ENCODE measurements at places on chromosomes 6 and 20.
A peak's percentile ranks its signal among the peaks of the same experiment; 100 is the strongest.

DNA sequence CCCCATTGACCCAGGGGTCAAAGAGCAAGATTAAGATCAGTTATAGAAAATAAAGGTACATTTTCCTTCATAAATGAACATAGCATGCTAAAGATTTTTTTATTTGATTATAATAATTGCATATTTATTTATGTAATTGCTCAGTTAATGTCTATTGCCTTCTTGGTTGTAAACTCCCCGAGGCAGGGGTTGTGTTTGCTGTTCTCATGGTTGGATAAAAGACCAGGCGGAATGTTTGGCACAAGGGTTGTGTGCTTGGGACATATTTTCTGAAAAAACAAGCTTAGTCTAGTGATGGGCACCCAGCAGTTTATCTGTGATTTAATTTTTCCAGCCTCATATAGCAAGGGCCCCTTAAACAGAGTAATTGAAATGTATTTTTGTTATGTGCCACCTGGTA lies 47.5 kb upstream of the ZFP64 start:
- no peak for DNase-seq

DNA sequence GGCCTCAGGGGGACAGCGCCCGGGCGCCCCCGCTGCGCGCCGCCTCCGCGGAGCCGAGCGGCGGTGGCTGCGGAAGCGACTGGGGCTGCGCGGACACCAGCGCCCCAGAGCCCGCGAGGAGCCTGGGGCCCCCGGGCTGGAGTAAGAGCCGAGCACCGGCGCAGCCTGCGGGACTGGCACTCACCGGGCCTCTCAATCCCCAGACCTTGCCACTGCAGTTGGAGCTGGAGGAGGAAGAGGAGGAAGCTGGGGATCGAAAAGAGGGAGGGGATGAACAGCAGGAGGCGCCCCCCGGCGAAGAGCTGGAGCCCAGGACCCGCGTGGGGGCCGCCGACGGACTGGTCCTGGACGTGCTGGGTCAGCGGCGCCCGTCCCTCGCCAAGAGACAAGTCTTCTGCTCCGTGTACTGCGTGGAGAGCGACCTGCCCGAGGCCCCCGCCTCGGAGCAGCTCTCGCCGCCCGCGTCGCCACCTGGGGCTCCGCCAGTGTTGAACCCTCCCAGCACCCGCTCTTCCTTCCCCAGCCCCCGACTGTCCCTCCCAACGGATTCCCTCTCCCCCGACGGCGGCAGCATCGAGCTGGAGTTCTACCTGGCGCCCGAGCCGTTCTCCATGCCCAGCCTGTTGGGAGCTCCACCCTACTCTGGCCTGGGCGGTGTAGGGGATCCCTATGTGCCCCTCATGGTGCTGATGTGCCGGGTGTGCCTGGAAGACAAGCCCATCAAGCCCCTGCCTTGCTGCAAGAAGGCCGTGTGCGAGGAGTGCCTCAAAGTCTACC lies 590 bp downstream of the RNF217 start:
- peak; percentile 39 for DNase-seq

DNA sequence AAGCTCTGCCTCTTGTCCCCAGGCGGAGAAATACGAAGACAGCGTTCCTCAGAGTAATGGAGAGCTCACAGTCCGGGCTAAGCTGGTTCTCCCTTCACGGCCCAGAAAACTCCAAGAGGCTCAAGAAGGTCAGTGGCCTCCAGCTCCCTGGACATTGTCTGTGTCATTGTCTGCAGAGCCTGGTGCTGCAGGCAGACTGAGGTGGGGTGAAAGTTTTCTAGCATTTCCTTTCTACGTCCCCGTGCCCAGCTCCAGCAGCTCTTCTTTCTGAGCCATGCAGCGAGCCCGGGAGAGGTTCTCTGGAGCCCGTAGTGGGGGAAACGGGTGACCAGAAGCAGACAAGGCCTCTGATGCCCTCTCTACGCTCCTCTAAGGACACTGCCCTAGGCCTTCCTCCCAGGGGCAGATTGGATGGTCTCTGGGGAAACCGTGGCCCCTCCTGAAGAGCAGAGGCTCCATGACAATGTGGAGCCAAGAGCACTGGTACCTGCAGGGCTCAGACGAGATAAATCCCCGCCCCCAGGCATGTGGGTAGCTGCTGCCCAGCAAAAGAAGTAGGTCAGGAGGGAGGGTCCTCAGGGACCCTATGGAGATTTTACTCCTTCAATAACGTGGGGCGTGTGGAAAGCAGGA lies 58.4 kb downstream of the EZR start:
- no peak for DNase-seq

- no peak for DNase-seq
Measured at GRCh38 chr20:34246126-34246626, 5.0 kb downstream of the ASIP start.

GRCh38 chr6:50353603-50354002 lies 303.9 kb upstream of the DEFB112 start:
- DNase-seq, result no peak

GRCh38 chr6:33080127-33081089 lies 4.6 kb downstream of the HLA-DPB1 start:
- DNase-seq, result peak; percentile 52

DNA sequence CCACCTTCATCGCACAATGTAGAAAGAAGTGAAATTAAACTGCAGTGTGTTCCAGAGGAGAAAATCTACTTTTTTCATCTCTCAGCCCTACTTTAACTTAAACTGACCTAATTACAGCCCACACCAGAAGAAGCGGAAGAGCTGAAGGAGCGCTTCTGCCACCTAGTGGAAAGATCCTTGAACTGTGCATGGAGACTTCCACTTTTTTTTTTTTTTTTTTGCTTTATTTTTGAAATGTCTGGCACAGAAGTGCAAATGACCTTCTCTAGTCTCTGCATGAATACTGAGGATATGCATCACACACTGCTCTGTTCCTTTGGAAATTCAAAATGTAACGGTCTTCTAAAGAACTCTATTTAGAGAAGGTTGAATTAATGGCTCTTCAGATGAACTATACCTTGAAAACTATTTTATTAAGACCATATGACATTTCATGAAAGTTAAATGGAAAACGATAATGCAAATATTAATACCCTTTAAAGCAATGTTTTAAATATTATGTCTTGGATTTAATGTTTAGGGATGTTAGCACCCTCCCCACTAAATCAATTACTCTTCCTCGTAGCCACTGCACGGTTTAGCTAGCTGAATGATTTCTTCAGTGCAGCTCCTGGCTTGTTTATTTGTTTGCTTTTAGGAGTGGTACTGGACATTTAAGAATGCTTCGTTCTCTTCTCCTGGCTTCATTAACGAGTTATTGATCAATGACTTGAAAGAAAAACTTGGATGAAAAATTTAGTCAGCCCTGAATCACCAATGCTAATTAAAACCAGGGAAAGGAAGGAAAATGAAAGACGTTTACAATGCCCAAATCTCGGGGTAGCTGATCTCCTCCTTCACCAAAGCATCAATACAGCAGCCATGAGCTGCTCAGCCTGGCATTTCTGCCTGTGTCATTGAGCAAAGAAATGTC lies 569.6 kb upstream of the GJE1 start:
- peak; percentile 77 for DNase-seq

DNA sequence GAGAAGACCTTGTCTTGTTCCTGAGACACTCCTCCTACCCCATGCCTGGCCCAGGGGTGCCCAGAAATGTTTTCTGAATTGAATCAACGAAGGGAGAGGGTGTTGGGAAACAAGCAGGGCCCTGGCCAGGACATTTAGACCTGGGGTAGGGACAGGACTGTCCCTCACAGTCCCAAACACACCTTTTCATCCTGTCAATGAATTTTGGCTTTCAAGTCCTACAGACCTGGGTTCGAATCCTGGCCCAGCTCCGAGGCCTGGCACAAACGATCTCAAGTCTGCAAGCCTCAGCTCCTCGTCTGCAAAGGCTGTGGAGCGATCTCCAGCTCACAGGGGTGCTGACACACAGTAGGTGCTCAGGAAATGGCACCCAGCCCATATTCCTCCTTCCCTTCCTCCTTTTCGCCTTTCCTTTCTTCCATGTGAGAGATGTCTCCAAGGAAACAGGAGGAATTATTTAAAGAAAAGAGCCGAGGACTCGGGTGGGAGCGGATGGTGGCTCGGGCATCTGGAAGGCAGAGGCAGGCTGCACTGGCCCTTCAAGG lies 7.3 kb upstream of the DLGAP4 start:
- no peak for DNase-seq

DNA sequence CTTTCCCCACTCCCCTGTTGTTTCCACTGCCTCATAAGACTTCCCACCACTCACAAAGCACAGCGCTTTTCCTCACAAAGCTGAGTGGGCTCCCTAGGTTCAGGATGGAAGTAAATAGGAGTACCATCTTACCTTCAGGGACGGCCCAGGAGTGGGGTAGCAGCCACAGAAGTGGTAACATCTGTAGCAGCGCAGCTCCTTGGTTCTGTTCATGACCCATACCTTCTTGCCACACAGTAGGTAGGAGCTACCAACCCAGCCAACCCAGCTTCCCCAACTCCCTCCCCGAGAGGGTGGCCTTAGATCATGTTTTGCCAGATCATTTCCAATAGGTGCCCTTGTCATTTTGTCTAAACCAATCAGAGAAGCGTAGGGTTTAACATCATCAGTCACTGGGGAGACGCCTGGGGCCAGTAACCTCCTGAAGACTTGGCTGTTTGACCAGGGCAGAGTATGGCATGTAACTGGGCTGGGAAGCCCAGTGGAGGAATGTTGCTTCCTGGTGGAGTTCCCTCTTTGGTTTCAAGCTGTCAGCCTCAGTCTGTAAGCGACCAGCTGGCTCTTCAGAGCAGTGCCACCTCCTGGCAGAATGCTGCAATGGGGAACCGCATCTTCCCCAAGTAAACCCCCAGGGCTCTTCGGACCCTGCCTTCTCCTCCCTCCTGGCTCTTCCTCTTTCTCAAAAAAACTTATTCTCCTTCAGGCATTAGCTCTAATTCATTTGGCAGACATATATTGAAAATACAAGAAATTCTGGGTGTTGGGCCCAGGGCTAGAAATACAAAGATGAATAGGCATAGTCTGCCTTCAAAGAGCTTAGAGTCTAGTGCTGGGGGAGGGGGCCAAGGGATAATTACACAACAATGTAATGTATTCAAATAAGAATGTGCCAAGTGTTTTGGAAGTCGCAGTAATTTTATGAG lies at the start of gene HLA-DMA:
TSS of gene HLA-DMA (minus strand) at position 281 of the 923 bp plus-strand sequence. CDS start at position 220, 61 bp downstream.
- peak; percentile 98 for DNase-seq

GRCh38 chr6:33576668-33577067 lies 3.4 kb downstream of the BAK1 start:
- DNase-seq, result no peak

DNA sequence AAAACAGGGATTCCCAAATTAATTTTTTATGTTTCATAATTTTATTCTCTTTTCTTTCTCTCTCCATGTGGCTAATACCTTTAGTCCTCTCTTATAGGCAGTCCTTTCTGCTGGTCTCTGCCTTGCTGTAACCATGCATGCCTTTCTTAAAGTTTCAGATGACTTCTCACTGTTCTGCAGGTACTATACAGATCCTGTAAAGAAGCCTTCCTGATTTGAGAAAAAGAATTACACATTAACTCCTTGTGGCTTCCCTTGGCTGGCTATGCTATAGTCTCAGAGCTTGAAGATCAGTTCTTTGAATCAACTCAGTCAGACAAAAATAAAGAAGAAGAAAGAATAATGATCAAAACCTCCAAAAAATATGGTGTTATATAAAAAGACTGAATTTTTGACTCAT lies 7.3 kb upstream of the GPR63 start:
- no peak for DNase-seq

- no peak for DNase-seq
Measured at GRCh38 chr6:144315981-144316861, 31.1 kb downstream of the UTRN start.

- DNase-seq, result no peak
Measured at GRCh38 chr20:36778831-36779655, 5.5 kb upstream of the DSN1 start.

DNA sequence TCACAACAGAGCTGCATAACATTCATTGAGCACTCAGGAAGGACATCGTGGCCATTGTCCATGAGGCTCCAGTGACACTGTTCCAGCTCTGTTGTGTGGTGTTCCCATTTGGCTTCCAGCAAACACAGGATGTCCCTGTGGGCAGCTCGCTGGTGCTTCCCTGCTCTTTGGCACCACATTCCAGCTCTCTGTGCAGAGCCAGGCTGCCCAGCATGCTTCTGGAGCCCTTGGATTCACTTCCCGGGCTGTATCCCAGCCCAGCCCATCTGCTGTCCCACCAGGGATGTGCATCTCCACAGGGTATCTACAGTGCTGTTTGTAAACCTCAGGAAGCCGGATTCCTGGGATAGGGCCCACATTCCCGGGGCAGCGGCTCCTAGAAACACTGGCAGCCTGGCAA lies 57.2 kb downstream of the CTCFL start:
- DNase-seq, result no peak

- peak; percentile 86 for DNase-seq
Measured at GRCh38 chr6:15689586-15690482, 27.0 kb upstream of the DTNBP1 start.

DNA sequence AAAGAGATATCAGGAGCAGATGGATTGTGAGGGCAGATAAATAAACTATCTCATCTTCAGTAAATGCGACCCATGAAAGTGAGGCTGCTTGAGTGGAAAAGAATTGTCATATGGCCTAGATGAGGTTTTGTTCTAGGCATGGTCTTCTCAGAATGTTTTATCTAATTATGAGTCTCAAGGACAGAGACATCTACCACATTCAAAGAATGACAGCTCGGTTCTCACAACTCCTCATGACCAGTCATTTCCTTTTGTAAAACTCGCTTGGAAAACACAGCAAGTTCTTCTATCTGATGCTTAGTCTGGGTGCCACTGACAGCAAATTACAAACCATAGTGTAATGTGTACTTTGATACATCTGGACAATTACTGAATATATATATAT lies 140.5 kb downstream of the CCDC170 start:
- no peak for DNase-seq

DNA sequence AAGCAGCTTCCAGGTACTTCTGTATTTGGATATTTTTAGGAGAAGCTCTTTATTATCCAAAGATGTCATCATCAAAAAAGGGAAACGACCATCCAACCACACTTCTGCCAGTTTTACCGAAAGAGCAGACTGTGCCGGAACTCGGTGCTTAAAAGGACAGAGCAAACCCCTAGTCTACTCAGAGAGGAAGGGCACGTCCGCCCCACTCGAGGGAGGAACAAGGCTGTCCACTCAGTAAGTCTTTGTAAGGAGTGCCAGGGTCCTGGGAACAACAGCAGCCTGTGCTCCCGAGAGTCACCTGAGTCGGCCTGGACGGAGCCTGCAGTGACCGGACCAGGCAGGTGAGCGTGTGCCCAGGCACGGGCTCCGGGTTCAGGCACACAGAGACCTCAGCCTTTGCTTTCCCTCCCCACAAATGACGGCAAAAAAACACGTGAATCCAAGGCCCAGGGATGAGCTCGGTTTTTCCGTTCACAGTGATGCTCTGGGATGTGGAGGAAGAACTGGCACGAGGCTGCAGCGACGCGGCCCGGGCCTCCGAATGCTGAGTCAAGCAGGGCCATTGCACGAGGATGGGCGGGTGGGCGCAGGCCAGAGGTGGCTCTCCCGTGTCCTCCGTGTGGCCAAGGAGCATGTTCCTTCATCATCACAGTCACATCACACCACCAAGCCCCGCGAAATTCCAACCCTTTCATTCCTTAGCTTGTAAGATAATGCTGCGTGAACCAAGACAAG lies 17.4 kb upstream of the SLCO4A1 start:
- peak; percentile 80 for DNase-seq

- no peak for DNase-seq
Measured at GRCh38 chr20:50704514-50704913, 13.2 kb upstream of the RIPOR3 start.

GRCh38 chr6:27078734-27079357 lies 168.7 kb upstream of the PRSS16 start:
- DNase-seq, result peak; percentile 66
